ENCODE measurements at places on chromosomes 2 and 18. TPM values are rescaled to one million over a fixed set of nuclear protein-coding genes. Genes with fewer than 3 reads are reported as not detected.

DNA sequence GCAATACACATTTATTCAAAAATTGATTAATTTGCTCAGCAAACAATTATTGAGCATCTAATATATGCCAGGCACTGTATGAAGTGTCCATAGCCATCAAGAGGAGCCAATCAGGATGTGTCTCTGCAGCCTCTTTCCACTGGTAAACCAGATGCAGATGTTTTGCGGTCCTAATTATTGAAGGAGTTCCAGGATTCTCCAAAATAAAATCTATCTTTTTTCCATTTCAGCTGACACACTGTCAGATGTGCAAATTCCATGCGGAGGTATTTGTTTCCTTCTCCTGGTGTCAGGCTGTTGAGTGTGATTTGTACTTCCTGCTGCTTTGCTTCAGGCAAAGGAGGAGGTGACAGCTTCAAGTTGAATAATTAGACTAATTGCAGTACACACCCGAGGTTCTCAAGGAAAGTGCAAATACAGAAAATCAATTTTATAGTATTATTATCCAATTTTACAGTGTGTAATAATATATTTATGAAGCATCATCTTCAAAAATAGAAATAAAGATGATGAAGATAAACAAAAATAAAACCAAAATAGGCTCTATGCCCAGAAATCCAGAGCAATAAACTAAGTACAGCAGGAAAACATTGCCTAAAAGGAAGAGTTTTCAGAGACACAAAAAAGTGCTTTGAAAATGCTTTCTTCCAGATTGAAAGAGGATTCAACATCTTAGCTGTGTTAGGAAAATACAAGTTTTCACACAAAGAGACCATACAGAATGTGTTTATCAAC lies 1352.9 kb upstream of the CHAC2 start:
- no peak for DNase-seq

DNA sequence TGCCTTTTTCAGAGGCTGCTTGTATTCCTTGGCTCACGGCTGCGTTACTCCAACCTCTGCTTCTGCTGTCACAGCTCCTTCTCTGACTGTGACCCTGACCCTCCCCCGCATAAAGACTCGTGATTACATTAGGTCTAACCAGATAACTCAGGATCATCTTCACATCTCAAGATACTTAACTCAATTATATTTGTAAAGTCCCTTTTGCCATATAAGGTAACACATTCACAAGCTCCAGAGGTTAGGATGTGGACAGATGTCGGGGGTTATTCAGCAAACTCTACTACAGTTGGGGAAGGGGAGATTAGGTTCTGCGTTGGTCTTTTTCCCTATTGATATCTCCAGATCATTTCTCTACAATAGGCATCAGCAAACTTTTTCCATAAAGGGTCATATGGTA lies 76.9 kb downstream of the EVA1A start:
- no peak for DNase-seq

DNA sequence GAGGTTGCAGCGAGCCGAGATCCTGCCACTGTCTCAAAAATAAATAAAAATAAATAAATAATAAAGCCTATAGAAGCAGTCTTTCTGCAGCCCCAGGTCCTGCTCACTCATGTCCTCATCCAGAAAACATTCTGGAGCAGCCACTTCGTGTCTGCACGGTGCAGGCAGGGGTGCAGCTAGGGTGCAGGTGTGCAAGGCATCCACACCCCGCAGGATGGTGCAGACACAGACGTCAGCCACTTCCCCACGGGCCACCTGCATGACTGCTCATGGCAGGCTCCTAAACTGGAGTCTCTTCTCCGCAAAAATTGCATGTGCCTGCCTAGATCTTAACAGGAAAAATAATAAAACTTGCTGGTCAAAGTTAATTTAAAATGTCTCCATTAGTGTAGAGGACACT lies 80.2 kb upstream of the SNTG2 start:
- no peak for DNase-seq

DNA sequence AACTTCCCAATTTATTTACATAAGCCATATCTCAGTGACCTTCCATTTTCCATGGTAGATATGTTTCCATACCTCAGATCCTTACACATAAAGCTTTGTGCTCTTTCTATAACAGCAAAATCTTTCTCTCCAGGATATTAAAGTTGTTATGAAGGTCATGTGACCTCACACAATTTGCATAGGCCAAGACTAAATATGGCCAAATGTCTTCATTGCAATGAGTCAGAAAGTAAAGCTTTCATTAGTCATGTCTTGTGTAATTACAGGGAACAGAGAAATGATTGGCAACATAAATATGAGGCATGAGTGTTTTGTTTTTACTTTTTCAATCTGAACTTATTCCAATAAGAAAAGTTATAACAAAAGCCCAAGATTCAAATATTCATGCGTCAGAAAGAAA lies 243.5 kb downstream of the ASXL3 start:
- DNase-seq = no peak

DNA sequence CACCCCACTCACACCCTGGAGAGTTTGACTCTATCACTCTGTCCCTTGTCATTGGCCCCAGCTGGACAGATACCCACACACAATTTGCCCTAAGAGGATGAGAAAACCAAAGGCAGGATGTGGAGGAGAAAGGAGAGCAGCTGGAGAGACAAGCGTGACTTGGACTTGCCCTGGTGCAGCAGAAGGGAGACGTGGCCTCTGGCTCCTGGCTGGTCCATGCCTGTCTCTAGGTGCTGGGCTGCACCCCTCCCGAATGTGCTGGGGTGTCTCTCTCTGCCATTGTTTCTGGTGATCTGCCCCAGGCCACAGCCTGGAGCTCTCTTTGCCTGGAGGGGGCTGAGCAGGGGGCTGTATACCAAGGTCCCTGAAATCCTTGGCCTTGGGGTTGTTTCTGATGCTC lies 88.7 kb upstream of the HDAC4 start:
- DNase-seq = no peak

GRCh38 chr18:71293322-71293721 lies 1004.5 kb downstream of the SOCS6 start:
- DNase-seq = no peak

DNA sequence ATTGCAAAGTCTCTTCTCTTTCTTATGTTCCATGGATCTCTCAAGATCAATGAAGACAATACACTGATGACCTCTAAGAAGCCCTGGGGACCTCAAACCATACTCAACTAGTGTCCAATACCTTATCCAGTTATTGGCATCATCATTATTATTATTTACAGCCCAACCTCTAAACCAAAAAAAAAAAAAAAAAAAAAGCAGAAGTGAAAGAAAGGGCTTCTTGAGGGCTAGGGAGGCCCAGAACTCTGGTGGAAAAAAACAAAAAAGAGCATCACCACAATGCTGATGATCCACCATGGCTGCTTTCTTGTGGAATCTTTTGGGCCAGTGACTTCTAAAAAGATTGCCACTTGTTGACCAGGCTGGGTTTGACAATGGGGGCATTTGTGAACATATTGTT lies 324.9 kb downstream of the LPIN1 start:
- DNase-seq = no peak

CRYBA2 gene
- not detected for total RNA-seq

TMEM178A gene
- total RNA-seq = 0.48 TPM

TLX2 gene
- 0.94 TPM for total RNA-seq

SATB2 gene
- 0.19 TPM for total RNA-seq

ADGRF3 gene
- total RNA-seq = 1.4 TPM

Measured in activated CD4-positive, alpha-beta memory T cell treated with anti-CD3 and anti-CD28 coated beads for 36 hours (primary cell).